Myocyte (in vitro differentiated cells): ENCODE measurements at places on chromosomes 4 and X.

DNA sequence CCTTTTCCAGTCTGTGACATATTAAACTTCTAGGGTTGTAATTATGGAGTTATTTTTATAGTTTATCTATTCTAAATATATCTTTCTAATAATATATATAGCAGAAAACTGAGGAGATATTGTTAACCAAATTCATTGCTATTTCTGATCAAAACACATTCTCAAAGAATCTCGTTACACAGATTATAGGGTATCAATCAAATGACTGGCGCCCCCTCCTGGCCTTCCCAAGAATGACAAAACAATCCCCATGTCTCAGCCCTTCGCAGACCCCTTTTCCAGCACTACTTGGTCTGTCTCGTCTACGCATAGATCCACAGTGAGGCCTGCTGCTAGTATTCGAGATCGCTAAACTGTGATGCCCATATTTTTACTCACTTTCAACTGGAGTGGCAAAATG lies 209.3 kb downstream of the GPC3 start:
- DNase-seq: peak; percentile 6

DNA sequence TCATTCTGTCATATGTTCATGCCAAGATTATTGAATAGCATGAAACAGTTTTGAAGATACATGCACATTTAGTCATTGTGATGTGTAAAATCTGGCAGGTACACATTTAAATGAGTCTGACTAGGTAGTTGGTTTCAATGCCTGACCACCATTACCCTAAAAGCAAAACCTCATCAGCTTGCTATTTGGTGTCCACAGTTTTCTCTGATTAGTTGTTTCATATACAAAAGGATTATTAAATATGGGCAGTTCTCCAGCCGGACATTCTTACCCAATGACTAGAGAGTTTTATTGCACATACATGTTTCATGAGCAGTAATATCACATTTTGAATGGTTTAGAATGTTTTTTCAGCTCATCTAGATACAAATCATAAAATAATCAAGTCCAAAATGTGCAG lies 23.7 kb downstream of the DCHS2 start:
- DNase-seq: no peak

- DNase-seq: no peak
These were observed 1337.8 kb upstream of the DIAPH2 start for GRCh38 chrX:95346856-95347255.

DNA sequence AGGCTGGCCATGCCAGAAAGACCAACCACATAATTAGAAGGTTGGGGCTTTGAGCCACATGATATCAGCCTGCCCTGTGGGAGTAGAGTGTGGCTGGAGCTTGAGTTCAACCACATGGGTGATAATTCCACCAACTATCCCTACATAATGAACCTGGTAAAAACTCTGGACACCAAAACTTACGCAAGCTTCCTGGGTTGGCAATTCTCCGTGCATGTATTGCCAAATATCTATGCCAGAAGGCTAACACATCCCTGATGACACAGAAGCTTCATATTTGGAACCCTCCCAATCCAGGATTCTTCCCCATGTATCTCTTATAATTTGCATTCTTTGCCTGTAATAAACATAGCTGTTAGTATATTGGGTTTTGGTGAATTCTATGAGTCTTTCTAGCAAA lies 68.2 kb downstream of the FUNDC1 start:
- peak; percentile 7 for DNase-seq

DNA sequence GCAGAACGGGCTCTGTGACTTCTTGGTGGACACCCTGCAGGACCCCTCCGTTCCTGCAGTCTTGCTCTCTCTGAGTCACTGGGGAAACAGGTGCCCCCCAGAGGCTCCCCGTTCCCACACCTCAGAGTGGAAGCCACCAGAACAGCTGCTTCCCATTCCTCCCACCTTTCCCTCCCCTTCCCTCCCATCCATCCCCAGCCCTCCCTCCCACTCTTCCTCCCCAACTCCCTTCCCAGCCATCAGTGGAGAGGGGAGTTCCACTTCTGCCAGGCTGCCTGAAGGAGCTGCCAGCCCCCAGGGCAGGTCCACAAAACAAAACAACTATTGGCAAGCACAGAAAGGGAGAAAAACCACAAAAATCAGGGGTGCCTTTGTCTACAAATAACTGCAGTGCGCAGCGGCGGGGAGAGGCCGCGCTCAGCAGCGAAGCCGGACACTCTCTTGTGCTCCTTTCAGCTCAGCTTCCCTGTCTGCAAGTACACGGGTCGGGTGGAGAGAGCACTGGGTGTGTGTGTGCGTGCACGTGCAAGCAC lies 8.1 kb downstream of the SSR4 start:
- no peak for DNase-seq

- no peak for DNase-seq
These were observed 43.4 kb upstream of the PRSS48 start for GRCh38 chr4:151233600-151233999.

DNA sequence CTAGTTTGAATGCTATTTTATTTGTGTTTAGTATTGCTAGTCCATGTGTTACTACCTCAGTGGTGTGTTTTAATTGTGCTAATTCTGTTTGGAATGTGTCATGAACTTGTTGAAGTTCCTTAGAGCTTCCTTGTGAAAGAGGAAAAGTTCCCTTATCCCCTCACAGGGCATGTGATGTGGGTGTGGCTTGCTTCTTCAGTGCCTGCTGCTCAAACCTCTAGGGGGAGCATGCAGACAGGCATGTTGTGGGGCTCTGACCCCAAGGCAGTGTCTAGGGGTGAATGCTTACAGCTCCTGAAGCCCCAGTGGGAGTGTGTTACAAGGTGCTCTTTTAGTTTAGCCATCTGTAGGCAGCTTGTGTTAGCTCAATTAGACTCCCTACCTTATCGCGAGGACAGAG lies 86.5 kb downstream of the MAGED4 start:
- peak; percentile 1 for DNase-seq

DNA sequence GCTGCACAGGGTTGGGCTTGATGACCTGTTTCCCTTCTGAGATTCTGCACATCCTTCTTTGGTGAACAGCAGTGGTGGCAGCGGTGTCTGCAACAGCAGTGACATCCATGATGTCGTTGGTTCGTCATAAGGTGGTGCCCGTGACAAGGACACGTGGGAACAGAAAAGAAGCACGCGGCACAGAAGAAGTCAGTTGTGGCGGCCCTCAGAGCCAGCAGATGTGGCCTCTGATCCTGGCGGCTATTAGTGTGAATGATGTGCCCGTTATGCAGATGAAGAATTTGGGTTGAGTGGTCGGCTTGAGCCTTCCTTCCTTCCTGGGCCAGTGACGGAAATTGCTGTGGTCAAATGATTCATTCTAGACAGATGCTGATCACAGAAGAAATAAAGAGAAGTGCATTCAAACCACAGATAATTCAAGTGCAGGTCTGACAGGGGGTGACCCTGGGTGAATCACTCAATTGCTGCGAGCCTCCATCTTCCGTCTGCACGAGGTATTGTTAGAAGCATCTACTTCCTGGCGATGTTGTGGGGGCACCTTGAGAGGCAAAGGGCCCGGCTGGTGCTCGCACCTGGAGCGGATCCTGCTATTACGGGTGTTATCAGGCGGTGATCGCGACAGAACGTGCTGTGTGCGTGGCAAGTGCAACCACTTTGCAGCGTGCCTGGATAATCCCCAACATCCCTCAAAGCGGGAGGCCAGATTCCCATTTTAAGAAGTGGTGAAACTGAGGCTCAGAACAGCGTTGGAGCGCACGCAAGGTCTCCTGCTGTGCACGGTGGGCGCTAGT lies 215.2 kb upstream of the PSAPL1 start:
- DNase-seq: peak; percentile 95

DNA sequence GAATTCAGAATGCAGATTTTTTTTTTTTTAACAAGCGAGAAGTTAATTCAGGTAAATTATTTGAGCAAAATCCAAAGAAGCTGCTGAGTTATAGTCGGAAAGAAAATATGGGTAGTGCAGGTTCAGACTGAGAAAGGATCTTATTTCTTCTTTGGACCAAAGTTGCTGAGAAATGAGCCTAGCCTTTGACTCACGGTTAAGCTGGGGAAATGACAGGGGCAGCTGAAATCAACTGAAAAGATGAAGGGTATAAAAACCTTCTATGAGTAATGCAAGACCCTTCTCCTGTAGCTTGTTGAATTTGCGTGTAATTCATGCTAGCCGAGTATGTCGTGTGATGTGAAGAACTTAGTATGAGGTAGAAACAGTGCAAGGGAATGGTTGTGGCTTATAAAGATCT lies 63.0 kb downstream of the KIAA0232 start:
- peak; percentile 69 for DNase-seq

DNA sequence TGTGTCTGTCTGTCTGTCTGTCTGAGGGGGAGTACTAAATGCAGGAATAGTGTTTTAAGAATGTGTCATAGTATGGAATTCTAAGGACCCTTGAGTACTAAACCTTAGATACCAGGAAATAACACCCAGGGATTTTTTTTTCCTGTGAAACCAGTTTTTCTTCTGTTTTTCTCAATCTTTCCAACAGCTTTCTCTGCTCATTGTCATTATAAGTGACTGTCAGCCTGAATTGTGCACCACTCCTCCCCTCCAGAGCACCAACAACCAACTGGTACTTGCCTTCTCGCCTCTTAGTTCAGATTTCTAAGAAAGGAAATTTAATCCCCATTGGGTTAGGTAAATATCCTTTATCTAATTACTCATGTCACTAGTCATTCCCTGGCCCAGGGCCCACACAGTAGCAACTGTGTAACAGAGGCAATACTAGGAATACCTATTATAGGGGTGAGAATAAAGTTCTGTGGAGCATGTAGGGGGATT lies 320.6 kb downstream of the ADGRL3 start:
- DNase-seq: peak; percentile 74

- DNase-seq: peak; percentile 47
These were observed 192.5 kb upstream of the STK26 start for GRCh38 chrX:131830400-131831184.

DNA sequence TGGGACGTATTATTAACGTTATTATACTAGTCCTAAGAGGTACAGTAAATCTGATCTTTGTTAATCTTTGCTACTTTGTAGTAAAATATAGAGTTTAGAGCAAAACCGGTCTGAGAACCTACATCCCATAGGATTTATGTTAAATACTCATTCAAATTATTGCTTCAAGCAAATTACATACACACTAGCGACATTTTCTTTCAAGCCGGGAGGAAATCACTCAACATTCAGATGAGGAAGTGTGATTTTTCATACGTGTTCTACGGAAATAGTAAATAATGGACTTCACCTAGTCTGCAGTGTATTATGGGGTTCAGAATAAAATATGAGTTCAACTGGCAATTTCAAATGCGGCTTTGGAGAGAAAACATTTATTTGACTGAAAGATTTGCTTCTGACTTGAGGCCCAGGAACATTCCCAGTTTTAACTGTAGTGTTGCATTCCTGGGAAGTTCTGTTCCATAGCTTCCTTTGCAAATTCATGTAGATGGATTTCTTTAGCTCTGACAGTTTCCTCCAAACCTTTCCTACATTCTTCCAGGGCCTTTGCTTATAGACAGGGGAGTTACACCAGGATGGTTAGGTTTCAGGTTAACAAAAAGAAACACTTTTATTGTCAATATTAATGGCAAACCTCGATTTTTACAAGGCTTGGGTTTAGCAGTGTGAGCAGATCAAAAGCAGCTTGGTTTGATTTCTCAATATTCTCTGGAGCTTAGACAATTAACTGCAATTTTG lies 5.3 kb upstream of the HAND2 start:
- no peak for DNase-seq

- DNase-seq: peak; percentile 89
These were observed 203.4 kb downstream of the ANAPC10 start for GRCh38 chr4:144894573-144894972.

GRCh38 chr4:123398853-123399626 lies 2.4 kb downstream of the SPRY1 start:
- peak; percentile 75 for DNase-seq

DNA sequence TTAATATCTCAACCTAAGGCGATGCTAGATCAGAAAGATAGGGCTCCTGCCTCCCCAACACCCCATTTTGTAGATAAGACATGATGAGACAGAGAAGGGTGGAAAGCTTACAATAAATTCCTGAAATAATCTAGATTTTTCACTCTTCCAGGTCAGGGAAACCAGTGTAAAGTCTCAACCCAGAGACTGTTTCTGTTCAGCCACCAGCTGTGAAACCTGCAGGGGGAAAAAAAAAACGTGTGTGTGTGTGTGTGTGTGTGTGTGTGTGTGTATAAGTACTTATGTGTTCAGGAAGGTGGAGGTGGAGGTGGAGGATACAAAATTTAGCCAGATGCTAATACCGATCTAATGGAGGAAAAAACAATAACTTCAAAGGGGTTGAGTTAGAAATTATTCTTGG lies 773 bp upstream of the ITM2A start:
- no peak for DNase-seq

GRCh38 chr4:163606896-163607691 lies 112.6 kb downstream of the TMA16 start:
- DNase-seq: no peak

DNA sequence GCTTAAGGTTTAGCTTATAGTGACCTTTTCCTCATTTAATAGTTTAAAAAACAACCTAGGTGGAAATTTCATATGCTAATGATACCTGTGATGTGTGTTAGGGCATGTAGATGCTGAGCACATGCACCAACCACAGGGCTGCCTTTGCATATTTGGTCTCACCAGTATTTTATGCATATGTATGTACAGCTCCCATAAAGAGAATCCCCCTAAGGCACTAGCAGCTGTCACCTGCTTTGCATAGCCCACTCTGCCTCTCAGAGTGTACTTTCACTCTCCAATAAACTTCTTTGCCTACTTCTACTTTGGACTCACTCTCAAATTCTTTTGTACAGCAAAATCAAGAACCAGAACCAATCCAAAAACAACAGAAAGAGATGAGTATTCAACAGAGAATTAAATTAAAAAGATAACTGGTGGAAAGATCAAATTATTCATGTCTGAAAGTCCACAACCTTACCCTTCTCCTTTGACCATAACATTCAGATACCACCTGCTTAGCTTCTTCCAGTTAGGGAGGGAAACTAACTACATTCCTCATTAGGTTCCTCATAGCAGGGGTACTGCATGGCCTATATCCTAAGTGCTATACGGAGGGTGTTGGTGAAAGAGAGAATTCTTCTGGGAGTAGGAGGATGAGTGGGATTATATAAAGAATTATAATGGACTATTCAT lies 250.5 kb downstream of the STPG2 start:
- no peak for DNase-seq

DNA sequence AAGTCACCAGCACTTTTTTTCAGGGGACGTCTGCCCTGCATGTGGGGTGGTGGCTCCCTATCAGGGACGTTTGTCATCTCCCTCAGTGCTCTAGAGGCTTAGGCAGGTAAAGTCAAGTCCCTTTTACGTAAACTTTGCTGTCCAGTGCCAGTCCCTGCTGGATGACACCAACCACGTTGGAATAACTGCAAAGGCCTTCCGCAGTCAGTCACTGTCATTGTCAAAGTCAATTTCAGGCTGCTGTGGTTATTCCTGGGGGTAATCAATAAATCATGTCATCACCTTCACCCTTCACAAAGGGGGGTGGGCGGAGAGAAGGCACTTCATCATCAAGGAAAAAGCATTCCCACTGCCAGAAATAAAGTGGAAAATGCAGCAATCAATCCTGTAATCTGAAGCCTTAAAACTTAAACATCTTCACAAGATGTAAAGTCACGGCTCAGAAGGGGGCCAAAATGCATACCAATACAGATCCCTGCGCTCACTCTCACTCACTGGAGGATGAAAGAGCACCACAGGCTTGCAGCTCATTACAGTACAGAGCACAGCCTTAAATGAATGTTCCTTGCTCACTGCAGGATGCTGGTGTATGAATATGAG lies 56.2 kb downstream of the CLDN22 start:
- DNase-seq: no peak

GRCh38 chr4:6887591-6888371 lies 21.8 kb upstream of the TBC1D14 start:
- peak; percentile 52 for DNase-seq

GRCh38 chrX:129652565-129653169 lies 2.1 kb downstream of the APLN start:
- no peak for DNase-seq

- peak; percentile 17 for DNase-seq
These were observed 87.5 kb downstream of the CNOT6L start for GRCh38 chr4:77731656-77732055.
